ENCODE measurements at places on chromosomes 11 and 22.

DNA sequence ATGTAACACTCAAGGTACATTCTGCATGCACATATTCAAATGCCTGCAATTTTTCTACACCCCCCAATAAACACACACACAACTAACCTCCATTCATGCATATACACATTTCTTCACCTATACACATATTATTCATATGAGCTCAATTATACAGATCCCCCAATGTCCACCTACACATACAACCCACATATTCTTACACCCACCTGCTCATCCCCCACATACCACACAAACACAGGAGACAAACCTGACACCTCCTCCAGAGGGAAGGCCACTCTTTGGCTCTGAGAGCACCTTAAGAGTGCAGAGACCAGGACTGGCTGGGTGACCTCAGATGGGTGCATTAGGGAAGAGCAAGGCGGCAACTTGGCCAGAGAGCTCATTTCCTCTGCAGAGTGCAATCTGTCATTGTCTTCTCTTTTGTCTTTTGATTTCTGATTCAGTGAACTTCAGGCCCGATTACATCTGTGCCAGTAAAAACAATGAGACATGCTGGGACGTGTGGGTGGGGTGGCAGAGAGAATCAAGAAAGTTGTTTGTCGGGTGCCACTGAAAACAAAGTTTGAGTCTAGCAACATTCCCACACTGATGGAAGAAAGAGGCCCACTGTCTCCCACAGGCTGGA, 208.4 kb downstream of the NXPE2 start:
- DNase-seq, result no peak

GRCh38 chr22:45200860-45201511, 37.3 kb downstream of the NUP50 start:
- no peak for DNase-seq

- DNase-seq, result no peak
Observed at GRCh38 chr11:58495906-58496305, 12.0 kb downstream of the OR5B21 start.

- DNase-seq, result no peak
Observed at GRCh38 chr22:32777987-32778386, 23.5 kb upstream of the TIMP3 start.

DNA sequence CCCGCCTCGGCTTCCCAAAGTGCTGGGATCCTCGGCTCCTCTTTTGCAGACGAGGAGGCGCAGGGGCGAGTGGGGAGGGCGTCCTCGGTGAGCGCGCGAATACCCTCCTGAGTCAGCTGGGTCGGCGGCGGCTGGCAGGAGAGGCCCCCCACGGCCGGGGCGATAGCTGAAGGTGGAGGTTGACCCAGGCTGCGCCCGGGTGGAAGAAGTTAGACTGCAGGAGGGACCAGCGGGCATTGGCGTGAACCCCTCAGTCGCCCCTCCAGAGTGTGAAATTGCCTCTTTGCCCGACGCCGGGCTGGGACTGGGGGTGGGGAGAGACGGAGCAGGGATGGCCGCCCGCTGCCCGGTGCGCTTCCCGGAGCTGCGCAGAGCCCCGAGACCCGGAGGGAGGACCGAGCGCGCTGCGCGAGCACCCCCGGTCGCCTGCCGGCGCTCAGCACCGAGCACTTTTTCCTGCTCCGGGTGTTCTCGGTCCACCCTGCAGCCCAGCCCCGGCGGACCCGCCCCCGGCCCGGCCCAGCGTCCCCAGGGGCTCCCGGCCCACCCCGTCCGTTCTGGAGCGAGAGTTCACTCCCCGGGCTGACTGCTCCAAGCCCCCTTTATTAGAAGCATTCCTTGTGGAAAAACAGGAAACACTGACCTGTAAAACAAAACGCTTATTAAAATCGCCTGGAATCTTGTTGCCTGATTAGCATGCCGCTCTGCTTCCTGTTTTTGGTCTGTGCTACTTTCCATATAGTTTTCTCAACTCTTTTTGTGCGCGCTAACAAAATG, 13.7 kb upstream of the CPT1A start:
- no peak for DNase-seq

DNA sequence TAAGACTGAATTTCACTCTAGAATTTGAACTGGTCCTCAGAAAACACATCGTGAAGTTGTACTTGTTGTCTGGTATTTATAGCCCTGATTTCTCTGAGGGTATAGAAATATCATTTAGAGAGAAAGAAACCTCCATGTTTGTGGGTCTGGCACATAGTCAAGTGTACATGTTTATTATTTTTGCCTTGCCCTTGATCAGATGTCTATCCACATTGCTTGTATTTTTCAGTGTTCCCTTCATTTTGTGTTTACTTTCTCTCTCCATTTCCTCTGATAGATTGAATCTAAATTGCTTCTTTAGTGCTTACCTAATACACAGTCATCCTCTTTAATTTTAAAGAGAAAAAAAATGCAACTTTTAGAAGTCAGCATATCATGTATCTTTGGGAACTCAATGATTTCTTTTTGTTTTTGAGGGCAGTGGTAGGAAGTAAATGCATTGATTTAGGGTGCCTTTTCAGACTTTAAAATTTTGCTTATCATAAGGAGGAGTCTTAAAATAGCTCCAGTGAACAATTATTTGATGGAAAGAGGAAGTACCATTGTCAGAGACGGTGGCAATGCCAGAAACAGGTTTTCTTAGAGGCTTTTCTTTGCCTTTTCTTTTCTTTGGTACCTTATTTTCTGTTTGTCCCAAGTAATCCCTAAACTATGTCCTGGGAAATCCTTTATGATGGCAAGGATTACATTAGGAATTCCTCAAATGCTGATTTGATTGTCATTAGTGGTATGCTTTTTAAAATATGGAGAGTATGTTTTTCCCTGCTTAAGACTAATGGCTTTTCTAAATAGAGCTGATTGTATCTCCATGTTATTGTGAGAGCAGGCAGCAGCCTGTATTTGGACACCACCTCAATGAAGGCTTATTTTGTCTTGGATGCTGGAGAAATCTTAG, 29.8 kb upstream of the TECTA start:
- no peak for DNase-seq

- no peak for DNase-seq
Observed at GRCh38 chr11:111166598-111166997, 78.9 kb upstream of the POU2AF2 start.
